NCI-H2107 (cell line): ENCODE measurements at places on chromosomes 5 and 9.

- DNase-seq = no peak
These were observed 52.1 kb downstream of the PPARGC1B start for GRCh38 chr5:149782018-149782894.

DNA sequence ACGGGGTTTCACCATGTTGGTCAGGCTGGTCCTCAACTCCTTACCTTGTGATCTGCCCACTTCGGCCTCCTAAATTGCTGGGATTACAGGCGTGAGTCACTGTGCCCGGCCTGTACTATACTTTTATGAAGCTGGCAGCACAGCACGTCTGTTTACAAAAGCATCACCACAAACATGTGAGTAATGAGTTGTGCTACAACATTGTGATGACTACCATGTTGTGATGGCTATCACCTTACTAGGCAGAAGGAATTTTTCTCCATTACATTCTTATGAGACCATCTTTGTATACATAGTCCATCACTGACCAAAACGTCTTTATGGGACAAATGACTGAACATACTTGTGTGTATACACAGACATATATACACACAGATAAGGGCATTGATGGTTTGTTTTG is 1019.0 kb downstream of the CDH18 start:
- DNase-seq = no peak

DNA sequence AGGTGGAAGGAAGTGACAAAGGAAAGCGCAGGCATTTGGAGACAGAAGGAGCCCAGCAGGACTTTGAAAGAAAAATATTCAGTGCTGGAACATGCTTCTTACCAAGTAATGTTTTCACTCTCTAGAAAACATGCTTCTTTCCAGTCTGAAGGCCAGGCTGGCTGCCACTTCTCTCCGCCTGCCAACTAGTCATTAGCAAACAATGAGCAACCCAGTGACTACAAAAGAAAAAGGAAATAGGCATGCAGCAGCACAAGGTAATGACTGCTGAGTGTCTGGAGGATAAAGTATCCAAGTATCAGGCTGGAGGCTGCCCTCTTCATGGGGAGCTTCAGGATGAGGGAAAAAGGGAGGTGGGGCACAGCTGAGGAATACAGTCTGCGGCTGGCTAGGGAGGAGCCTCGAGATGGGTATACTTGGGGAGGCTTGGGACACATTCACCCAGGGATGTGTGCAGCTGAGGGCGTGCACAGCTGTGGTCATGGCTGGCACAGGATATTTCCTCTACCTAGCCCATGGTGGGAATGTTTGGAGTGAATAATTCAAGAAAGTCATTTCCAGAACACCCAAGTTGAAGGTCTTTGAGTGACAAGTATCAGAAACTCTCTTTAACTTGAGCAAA is 161.5 kb upstream of the KIF2A start:
- DNase-seq = no peak

DNA sequence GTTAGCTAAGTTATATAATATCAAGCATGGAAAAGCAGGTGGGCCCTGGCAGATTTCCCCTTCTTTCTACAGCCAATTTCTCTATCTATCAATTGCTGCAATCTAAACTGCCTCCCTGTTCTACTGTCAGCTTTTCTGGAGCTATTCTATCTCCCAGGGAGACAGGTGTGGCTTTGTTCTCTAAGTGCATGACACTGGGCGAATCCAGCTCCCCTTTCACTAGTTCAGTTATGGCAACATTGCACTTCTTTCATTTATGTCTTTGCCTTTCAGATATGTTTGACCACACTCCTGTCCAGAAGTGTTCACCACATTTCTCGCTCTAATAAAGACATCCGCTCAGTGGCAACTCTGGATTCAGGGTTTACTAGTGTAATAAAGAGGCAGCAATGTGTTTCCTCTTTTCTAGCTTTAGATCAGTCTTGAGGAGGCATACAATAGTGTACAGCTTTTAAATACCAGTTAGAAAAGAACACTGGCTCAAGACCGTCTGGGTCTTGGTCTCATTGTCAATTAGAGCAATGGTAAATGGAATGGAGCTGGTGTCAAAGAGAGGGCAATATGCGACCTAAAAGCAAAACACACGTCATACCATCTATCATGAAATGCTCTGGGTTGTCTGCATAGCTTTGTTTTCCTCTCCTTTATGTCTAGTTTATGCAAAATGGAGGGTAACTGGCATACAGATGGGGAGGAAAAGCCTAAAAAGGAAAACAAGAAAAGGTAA is 197.0 kb downstream of the SLF1 start:
- DNase-seq = peak; percentile 36

GRCh38 chr5:24059006-24059405 is 551.6 kb downstream of the PRDM9 start:
- no peak for DNase-seq

DNA sequence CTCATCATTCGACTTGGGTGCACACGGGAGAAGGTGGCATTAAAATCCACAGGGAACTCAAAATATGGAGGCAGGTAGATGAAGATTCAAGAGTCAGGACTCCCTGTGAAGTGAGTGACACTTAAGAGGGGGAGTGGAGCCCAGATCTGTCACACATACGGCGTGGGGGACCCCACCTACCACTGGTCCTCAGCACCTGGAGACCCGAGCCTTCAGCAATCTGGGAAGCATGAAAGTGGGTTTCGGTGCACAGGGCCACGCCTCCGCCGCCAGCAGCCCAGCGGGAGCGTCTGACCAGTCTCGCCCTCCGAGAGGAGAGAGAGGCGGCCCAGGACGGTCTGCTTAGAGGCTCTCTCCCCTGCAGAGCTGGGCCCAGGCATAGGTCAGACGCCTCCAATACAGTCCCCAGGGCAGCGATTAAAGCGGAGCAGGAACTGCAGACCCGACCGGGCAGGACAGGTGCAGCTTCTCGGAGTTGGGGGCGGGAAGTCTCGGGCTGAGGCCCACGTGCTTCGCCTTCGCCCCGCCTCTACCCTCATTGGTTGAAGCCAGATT is 639 bp upstream of the SLC2A8 start:
- no peak for DNase-seq

DNA sequence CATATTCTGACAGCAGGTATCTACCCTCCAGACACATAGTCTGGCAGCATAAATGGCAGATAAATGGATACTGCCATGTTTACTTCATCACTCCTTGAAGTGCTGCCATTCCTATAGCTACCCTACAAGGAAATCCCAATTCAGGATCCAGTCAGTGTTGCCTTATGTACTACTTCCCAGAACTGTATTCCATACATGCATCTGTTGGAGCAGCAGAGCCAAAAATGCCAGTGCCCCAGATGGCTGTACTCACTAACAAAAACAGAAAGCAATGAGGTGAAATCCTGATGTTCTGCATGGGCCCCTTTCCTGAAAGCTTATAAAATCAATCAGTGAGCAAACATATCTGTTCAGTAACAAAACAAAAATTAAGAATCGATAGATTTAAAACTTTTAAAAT is 490.0 kb upstream of the COX7C start:
- no peak for DNase-seq

GRCh38 chr5:150507474-150508276 is at the start of gene NDST1:
NDST1 (plus strand) TSS chr5:150508131; CDS start chr5:150521255, 13,124 bp downstream.
- DNase-seq = no peak

DNA sequence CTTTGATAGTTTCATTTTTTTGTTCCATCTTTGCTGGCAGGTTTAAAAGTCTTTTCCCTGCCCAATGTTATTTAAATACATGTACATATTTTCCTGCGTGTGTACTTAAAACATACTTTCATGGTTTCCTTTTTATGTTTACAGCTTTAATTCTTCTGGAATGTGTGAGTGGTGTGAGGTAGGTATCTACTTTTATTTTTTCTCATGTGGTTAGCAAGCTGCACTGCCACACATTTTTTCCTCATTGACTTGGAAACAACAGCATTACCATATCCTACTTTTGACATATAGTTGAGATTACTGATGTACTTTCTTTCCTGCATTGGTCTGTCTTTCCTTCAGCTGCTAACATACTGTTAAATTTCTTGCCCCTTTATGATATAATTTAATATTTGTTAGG is 51.4 kb upstream of the COL15A1 start:
- DNase-seq = no peak

GRCh38 chr5:44809956-44810420 is 1.2 kb downstream of the MRPS30 start:
- no peak for DNase-seq

DNA sequence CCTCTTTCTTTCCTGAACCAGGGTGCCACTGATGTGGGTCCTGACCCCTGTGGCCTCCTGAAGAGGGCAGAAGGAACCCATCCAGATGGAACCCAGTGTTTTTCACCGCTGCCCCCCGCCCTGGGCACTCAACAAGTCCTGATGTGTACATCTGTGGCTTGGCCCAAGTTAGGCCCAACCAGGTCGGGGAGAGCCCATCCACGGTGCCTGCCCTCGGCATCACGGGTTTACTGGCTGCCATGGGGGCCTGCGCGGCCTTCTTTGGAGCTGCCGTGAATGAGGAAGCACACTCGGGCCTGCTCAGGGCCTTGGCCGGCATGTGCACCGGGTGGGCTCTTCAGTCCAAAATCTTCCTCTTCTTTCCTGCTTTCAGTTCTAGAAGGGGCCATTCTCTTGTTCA is 5.8 kb downstream of the ECSCR start:
- no peak for DNase-seq

GRCh38 chr5:65391591-65391990 is 90.1 kb downstream of the ADAMTS6 start:
- DNase-seq = no peak

- DNase-seq = no peak
These were observed 22.3 kb upstream of the ZNF474 start for GRCh38 chr5:122107016-122107415.

DNA sequence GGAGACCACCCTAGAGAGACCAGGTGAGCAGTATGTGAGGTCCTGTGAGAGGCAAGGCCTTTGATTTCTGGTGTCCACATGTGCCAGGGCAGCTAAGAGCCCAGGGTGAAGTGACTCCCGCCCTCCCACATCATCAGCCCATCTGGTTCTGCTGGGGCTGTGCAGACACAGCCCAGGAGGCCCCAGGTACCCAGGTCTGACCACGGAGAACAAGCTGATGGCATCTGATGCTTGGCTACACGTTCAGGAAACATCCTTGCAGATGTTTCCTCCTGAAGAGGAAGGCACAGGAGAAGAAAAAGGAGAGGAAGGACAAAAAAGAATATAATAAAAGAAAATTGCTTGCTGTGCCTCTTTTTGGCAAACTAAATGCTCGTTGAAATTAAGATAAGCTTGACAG is 225.8 kb downstream of the PAX5 start:
- no peak for DNase-seq

DNA sequence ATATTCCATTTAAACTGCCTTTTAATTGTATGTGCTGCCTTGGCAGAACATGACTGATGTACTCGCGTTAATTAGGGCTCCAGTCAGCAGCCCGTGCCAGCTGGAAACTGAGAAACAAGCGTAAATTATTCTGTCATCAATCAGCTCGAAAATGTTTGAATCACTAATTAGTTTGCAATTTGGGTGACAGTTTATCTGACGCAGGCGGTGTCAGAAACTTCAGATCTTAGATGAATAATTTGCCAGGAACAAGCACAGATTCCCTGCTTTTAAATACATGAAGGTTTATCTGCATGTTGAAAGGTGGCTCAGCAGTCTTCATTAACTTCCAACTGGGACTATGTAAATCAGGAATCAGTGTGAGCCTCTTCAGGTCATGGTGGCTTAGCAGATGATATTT is 176.0 kb upstream of the TLE4 start:
- no peak for DNase-seq

- no peak for DNase-seq
These were observed 752 bp downstream of the CCNJL start for GRCh38 chr5:160311491-160312133.

GRCh38 chr5:598564-598890 is 13.6 kb upstream of the CEP72 start:
- no peak for DNase-seq
